ENCODE measurements at places on chromosomes 5 and 9. TPM values are rescaled to one million over a fixed set of nuclear protein-coding genes. Genes with fewer than 3 reads are reported as not detected.
A peak's percentile ranks its signal among the peaks of the same experiment; 100 is the strongest.

- peak; percentile 0 for DNase-seq
Measured at GRCh38 chr9:34492051-34492450, 30.7 kb downstream of the ENHO start.

LRRC70 gene
- total RNA-seq, result 10.4 TPM

GRCh38 chr9:33782395-33783152 is 12.8 kb upstream of the PRSS3 start:
- no peak for DNase-seq

PKD2L2 gene
- not detected for total RNA-seq

FAM169A gene
- total RNA-seq, result 11.4 TPM

- DNase-seq, result no peak
Measured at GRCh38 chr5:6453937-6454560, 5.4 kb downstream of the UBE2QL1 start.
